Stimulated activated CD4-positive, alpha-beta T cell treated with anti-CD3 and anti-CD28 coated beads, Interleukin-4, amount 100 ng/mL, for 24 hours (primary cell): ENCODE measurements at places on chromosomes 7 and 10.

GRCh38 chr10:89985446-89985845 lies 284.1 kb downstream of the KIF20B start:
- DNase-seq = no peak

DNA sequence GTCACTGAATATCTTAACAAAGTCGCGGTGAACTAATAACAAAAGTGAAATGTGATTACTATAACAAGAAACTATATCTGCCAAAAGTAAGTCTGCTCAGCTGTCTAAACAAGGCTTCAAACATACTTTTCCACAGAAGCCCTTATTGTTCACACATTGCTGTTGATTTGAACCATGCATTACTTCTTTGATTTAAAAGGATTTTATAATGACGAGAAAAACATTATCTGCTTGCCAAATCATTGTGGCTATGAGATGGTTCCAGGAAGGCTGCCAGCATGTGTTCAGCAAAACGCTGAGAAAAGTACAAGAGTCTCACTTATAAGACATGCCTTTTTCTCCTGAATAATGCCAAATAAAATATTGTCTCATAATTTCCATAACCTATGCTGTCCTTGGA lies 24.4 kb downstream of the RNF133 start:
- DNase-seq = no peak

DNA sequence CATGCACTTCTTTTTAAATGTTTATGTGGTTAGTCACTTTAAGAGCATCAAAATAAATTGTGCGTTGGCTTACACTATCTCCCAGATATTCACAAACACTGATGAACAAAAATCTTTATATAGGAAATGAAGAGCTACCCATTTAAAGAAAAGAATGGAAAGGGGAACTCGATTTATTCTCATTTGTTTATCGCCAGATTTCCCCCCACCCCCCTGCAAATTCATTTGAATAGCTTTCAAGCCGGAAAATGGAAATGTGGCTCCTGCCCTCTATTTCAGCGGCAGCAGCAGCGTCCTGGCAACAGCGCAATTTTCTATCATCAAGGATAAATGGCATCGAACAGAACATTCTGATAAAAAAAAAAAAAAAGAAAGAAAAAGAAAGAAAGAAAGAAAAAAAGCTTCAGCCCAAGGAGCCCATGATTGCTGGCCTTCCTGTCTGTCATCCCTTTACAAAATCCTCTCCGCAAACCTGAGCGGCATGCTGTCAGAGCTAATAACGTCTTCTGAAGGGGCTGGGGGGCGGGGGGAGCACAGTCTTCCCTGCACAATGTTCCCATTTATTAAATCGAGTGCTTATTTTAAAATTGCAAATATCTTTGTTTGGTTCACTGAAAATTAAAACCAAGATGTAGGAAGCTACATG lies 13.7 kb upstream of the DLX6 start:
- no peak for DNase-seq

DNA sequence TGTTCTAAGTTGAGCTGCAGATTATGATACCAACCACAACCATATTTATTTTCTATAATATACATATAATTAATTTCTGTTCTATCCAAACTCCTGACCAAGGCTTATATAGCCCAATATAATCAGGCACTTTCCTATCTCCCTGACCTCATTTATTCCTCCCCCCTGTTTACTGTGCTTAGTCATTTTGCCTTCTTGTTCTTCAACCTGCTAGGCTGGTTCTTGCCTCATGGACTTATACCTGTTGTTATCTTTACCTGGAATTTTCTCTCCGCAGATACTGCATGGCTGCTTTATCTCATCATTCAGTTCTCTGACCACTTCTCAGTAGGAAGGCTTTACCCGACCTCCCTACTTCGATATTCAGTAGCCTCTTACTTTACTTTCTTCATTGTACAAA lies 24.9 kb upstream of the FAM3C start:
- DNase-seq = no peak

- DNase-seq = no peak
These were observed 76.7 kb downstream of the ANK3 start for GRCh38 chr10:60312818-60313588.

- DNase-seq = no peak
These were observed 1.6 kb upstream of the CRPPA start for GRCh38 chr7:16422917-16423316.
